ENCODE measurements at places on chromosomes 16 and 17.

DNA sequence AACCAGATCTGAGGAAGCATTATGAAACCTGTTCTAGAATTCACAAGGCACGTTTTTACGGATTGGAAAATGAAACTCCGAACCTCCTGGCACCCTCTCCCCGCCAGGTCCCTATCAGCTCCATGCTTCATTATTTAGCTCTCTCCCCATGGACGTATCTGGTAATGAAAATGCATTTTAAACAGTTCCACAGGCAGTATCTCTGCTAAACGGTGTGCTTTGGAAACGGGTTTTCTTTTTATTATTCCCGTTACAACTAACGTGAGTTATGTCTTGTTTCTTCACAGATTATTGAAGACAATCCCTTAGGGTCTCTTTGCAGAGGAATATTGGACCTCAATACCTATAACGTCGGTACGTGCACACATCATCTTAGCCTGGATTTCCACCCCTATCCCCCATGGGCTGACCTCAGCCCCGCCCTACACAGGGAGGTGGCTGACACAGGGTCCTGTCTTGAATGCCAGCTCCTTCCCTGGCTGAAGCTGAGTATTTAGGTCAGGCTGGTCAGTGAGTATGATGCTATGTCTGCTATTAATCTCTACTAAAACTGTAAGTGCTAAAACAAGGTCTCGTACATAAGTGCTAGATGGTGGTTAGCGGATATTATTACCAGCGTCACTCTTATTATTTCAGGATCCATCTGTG lies 82.9 kb downstream of the SDR42E1 start:
- no peak for DNase-seq

DNA sequence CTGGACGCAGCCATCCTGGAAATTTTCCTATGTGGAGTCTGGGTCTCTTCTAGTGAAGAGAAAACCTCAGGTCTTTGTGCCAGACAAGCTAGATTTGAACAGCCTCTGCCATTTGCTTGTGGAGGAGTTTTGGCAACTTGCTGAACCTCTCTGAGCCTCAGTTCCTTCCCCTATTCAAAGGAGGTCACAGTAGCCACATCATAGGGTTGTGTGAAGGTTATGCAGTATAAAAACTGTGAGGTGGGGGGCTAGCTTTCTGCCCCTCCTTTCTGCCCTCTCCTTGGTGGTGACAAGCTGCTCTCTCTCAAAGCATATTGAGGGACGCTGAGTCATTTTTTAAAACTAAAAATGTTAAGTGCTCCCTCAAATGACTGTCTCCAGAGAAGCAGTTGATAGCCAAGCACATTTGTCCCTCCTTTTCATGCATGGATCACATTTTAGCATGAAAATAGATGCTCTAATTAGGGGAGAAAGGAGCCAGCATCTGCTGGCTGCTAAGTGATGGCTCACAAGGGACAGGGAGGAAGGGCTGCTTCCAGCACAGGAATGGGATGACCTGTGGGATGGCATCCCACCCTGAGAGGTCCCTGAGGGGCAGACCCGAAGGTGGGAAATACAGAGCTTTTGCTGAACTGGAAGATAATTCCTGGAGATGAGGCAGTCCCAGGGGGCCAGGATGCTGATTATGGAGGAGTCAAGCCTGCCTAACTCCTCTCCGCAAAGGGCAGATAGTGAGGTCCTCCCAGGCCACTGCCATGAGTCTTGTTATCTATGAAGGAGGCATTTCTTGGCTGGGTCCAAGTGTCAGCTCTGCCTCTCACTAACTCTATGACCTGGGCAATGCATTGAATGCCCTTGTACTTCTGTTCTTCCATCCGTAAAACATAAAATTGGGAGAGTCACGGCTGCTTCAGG lies 218.8 kb downstream of the RAB11FIP4 start:
- DNase-seq, result no peak

DNA sequence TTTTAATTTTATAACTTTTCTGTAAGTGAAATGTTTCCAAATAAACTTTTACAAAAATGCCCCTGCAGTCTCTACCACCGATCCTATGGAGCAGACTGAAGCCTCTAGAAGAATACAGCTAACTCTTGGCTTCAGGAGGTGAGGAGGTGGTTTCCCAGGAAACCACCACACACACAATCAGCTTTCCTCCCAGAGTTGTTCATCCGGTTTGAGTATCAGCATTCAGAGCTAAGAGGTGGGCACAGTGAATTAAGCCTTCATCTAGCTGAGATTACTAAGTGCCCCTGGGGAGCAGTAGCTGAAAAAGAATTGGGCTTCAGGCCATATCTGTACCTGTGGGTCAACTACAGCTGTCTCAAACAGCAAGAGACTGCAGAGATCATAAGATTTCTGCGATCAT lies 139.7 kb downstream of the AATF start:
- no peak for DNase-seq

- no peak for DNase-seq
Observed at GRCh38 chr17:21170809-21171208, 43.2 kb downstream of the TMEM11 start.

DNA sequence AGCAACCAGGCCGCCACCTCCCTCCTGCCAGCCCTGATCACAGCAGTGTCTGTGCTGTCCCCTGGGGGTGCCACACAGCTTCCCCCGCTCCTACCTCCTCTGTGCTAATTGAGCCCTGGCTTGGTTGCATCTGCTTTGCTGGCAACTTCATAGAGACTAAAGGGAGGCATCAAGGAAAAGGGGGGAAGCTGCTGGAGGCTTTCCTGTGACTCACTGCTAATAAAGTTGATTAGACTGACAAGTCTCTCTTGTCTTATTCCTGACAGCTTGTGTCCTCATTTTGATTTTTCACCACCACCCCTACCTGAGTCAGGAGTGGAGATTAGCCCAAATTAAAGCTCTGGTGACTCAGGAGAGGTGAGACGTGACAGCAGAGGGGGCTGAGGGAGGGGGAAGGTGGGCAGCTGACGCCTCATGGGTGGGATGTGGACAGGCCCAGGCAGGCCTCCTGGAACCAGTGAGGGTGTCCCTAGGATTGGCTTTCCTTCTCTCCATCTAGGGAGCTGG lies 310.0 kb downstream of the CBLN1 start:
- no peak for DNase-seq

DNA sequence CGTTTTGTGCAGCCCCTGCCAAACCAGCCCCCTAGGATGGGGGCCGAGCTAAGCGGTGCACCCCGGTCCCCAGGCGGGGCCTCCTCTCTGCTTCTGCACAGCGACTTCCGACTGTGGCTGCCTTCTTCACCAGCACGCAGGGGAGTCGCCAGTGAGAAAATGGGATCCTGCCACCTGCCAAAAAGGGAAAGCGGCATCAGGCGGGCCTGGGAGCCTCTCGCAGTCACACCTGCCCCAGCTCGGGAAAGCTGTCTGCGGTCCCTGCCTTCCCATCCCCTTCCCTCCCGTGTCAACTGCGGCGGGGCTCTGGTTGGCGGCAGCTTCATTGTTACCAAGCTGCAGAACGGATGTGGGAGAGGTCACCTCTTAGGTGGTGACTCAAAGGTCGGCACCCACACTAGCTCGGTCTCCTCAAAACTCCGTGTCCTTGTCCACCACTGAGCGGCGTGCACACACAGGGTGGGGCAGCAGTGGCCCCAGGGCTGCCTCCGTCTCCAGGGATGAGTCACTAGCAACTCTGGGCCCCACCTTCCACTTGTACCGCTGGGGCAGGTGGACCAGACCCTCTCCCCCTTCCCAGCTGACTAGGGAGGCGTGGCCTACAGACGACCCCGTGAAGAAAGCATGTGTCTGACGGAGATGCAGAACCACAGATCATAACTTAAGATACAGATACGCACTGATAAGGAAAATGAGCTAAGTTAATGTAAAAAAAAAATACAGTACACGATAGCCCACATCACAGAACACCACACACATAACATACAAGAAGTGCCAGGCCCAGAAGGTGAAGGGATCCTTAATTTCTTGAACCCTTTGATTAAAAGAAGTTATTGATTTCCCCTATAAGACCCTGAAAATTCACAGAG lies 1.5 kb upstream of the PCYT2 start:
- DNase-seq, result no peak

- no peak for DNase-seq
Observed at GRCh38 chr17:82332669-82333278, 792 bp downstream of the SECTM1 start.

GRCh38 chr16:52591934-52592592 lies 45.1 kb upstream of the TOX3 start:
- DNase-seq, result no peak

DNA sequence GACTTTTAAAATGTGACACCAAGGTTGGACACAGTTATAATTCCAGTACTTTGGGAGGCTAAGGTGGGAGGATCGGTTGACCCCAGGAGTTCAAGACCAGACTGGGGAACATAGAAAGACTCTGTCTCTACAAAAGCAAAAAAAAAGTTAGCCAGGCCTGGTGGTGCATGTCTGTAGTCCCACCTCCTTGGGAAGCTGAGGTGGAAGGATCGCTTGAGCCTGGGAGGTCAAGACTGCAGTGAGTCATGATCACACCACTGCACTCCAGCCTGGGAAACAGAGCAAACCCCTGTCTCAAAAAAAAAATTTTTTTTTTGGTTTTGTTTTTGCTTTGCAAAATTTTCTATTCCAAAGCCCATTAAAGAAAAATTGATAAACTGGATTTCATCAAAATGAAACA lies 281.4 kb downstream of the BCAS3 start:
- DNase-seq, result no peak

- no peak for DNase-seq
Observed at GRCh38 chr16:9195287-9195686, 103.8 kb downstream of the HAPSTR1 start.

GRCh38 chr16:35319536-35320192 lies 1860.3 kb downstream of the TP53TG3F start:
- DNase-seq, result no peak

GRCh38 chr17:59357929-59358328 lies 26.5 kb downstream of the YPEL2 start:
- DNase-seq, result no peak

DNA sequence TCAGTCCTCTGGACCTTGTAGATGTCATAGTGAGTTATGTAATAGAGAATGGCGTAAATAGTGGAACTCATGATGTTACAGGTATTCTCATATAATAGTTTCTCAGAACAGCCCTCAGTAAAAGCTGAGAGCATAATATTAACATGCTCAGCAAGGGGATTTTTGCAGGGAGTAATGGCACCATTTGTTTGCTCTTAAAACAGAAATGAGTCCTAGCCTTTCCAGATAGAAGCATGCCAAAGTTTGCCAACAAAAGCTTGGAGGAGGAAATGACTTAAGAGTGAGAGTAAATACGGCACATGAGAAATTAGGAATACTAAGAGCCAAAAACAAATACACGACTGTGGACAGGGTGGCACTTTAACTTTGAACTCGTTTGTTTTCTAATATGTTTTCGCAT lies 198.4 kb downstream of the ANKFN1 start:
- no peak for DNase-seq

GRCh38 chr17:21500064-21500463 lies 123.9 kb downstream of the KCNJ12 start:
- DNase-seq, result no peak

GRCh38 chr16:72725643-72726042 lies 322.3 kb downstream of the ZFHX3 start:
- no peak for DNase-seq

DNA sequence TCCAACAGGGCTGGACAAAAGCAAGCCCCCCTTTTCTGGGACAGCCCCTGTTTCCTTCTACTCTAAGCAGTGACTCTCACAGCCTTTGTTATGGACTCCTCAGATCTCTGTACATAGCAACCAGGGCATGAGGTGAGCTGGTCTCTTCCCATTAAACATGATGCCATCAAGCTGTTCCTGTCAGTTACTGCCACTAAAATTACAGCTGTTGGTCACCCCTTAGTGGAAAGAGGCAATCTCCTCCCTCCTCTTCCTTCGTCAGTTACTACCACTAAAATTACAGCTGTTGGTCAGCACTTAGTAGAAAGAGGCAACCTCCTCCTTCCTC lies 95.2 kb upstream of the SMIM36 start:
- no peak for DNase-seq

DNA sequence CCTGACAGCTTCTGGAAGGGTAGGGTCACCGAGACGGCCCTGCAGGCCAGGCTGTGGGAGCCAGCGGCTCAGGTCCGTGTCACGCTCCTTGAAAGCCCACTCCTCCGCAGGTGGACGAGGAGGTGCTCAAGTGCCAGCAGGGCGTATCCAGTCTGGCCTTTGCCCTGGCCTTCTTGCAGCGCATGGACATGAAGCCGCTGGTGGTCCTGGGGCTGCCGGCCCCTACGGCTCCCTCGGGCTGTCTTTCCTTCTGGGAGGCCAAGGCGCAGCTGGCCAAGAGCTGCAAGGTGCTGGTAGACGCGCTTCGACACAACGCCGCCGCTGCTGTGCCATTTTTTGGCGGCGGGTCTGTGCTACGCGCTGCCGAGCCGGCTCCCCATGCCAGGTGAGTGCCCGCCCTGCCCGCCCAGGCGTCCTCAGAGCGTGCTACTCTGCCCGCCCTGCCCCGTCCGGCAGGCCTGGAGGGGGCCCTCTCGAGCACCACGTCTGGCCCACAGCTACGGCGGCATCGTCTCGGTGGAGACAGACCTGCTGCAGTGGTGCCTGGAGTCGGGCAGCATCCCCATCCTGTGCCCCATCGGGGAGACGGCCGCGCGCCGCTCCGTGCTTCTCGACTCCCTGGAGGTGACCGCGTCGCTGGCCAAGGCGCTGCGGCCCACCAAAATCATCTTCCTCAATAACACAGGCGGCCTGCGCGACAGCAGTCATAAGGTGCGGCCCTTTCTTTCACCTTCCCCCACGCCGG lies 1.3 kb downstream of the NAGS start:
- DNase-seq, result no peak

DNA sequence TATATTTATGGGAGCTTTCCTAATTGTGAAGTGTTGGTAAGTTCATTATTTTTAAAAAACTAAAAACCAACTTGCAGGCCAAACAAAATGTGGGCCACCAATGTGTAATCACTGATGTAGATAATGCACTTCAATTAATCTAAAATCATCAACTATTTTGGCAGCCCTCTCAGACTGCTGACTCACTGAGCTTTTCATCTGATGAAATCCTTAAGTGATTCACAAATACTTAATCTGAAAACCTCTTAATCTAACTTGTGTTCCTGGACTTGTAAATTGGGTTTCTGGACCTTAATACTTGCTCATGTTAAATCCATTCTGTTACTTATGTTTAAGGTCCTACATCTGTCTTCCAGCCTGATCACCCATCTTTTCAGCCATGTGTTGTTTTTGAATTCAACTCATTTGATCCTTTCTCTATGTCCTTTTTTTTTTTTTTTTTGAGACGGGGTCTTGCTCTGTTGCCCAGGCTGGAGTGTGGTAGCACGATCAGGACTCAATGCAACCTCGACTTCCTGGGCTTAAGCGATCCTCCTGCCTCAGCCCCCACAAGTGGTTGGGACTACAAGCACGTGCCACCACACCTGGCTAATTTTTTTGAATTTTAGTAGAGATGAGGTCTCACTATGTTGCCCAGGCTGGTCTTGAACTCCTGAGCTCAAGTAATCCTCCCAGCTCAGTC lies 39.0 kb downstream of the PRKCB start:
- DNase-seq, result no peak

Data from AG09319 (cell line).